Progenitor cell of endocrine pancreas (in vitro differentiated cells): ENCODE measurements at places on chromosomes 4 and X.

GRCh38 chr4:338759-339097, 1.1 kb downstream of the ZNF141 start:
- H3K27me3 ChIP-seq: no peaks in the 10 kb centered on the region
- DNase-seq: no peak
- H3K4me3 ChIP-seq: peak overlapping the region; percentile 99
- H3K27ac ChIP-seq: peak overlapping the region; percentile 100

- no peak overlapping the region for H3K4me3 ChIP-seq
- H3K27me3 ChIP-seq: no peaks in the 10 kb centered on the region
- peaks cover 13% of the 10 kb centered on the region for H3K36me3 ChIP-seq
- H3K27ac ChIP-seq: peak overlapping the region; percentile 88
These were observed 20.3 kb downstream of the SMS start for GRCh38 chrX:21960569-21961541.

DNA sequence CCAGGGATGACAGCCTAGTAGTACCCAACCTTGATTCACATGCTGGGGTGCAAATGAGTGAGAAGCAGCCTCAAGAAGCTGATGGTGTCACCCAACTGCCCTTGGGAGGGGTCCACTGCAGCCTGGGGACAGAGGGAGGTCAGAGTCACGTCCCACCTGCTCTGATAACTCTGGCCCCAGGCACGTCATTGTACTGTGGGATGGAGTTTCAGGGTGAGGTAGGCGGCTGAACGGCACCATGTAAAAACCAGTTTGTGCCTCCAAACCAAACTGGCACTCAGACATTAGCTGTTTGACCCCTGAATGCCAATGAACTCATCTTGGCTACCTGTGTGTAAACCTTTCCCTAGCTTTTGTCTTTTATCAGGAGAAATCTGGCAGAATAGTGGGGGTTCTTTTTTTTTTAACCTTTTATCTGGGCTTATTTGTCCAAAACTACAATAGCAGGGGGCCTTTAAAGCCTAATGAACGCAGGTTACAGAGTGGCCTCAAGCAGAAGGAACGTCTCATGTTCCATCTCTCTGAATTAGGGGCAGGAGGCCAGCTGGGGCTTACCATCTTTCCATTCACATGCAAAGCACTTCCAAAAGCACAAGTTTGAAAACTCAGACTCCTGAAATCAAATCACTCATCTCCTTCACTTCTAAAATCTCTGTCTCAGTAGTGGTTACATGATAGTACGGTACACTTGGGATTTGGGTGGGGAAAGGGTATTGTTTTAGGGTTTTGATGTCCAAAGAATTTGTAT, 89.4 kb downstream of the IRF2 start:
- H3K4me1 ChIP-seq: peaks cover 43% of the 10 kb centered on the region
- peaks cover 14% of the 10 kb centered on the region for H3K36me3 ChIP-seq
- no peak overlapping the region for H3K4me3 ChIP-seq
- H3K27me3 ChIP-seq: no peaks in the 10 kb centered on the region
- DNase-seq: no peak

DNA sequence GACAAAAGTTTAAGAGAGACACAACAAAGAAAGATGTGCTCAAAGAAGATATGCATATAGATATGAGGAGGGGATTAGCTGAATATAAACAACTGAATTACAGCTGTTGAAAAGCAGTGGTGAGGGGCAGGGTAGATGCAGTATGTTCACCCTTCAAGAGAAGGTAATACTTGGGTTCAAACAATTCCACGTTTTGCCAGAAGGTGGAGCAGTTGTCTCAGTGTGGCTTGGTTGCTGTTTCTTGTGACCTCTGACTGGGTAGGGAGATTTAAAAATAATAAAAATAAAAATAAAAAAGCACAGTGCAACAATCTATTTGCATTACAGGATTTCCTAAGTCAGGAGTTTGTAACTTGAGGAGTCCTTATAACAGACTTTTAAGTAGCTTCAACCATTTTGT, 23.3 kb downstream of the PHOX2B start:
- no peak for DNase-seq
- H3K27me3 ChIP-seq: peaks cover 81% of the 10 kb centered on the region
- no peaks in the 10 kb centered on the region for H3K4me1 ChIP-seq
- H3K27ac ChIP-seq: no peak overlapping the region

DNA sequence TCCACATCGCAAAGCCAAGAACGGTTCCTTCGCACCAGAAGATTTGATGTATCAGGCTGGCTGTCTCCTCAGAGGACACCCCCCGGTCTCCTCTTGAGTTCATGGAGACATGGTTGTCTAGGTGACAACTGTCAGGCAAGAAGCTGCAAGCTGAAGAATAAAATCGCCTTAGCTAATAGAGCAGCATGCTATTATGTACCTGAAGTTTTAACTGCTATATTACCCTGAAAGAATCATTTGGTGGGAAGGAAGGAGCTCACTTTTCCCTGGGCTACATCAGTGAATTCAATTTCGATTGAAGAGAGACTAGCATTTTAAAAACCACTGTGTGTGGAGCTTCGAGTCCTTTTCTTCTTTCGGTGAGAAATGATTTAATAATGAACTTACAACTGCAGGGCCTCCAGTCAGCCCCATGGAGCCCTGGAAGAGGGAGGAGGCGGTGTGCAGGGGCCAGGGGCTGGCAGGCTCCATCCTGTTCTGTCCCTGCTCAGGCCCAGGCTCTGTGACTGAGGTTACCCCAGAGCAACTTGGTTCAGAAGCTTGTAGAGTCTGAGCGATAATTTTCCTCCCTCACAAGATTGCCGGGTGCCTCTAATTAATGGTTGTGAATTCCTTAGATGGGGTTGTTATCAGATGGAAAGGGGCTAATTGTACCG, 191.3 kb downstream of the MID1IP1 start:
- H3K27ac ChIP-seq: no peak overlapping the region
- no peak for DNase-seq

DNA sequence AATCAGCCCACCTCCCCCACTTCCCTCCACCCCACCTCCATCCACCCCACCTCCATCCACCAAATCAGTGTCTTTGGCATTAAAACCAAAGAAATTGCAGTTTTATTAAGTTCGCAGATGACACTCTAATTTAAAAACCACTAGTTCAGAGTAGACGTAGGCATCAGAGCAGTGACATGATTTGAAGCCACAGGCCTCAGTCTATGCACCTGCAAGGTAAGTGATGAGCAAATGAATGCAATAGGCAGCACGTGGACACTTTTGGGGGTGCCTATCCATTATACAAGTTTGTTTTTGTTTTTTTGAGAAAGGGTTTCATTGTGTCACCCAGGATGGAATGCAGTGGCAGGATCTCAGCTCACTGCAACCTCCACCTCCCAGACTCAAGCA, 88.0 kb upstream of the TRIM2 start:
- H3K27me3 ChIP-seq: no peaks in the 10 kb centered on the region
- no peaks in the 10 kb centered on the region for H3K4me1 ChIP-seq
- H3K27ac ChIP-seq: no peak overlapping the region
- H3K36me3 ChIP-seq: no peaks in the 10 kb centered on the region
- DNase-seq: no peak
